Activated naive CD4-positive, alpha-beta T cell treated with anti-CD3 and anti-CD28 coated beads, Interleukin-2, amount 50 U/mL, for 72 hours (primary cell): ENCODE measurements at places on chromosomes 4 and X. TPM values are rescaled to one million over a fixed set of nuclear protein-coding genes. Genes with fewer than 3 reads are reported as not detected.

- DNase-seq, result no peak
Measured at GRCh38 chr4:185546335-185546734, 11.0 kb upstream of the PDLIM3 start.

The MORC4 gene
- total RNA-seq, result 6.6 TPM

- DNase-seq, result no peak
Measured at GRCh38 chr4:152949930-152950329, 13.8 kb downstream of the FHDC1 start.

DNA sequence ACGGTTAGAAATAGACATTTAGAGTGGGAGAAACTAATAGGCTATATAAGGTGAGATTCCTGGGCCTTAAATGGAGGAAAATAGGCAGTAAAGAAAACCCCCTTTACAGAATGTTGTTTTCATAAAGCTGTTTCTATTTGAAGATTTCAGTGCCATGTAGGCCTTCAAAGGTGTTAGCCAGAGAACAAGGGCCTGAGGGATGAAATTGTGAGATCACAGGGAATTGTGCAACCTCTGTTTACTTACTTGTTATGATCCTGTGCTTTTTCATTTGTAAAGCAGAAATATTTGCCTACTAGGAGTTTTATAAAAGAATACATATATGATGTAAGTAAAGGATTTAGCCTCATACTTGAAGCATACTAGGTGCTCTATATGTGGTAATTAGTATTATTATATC is 272.9 kb upstream of the ARX start:
- DNase-seq, result no peak

DNA sequence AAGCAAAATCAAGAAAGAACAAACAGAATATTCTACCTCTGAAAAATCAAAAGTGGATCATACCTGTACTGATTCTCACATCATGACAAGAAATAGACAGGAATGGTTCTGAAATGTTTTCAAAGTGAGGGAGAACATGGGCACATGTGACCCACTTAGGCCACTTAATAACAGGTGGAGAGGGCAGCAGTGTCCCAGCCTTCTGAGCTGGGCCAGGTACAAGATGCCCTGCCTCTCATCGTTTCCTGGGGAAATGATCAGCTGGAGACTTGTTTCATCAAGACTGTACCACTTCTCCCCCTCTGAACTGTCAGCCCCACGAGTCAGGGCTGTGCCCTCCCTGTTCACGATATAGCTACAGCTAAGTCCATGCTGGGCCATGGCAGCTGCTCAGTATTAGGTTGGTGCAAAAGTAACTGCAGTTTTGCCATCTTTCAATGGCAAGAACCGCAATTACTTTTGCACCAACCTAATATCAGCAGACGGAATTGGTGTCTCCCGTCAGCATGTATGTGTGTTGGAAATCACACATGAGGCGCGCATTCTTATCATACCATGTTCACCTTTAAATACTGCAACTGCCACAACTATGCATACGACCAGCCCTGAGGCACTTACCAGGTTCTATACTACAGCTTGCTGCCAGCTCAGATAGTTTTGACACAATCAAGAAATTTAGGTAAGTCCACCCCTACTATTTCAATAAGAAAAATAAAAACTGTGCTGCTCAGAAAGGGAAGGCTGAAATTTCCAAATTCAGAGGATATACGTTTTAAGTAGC is 71.4 kb downstream of the GATB start:
- DNase-seq, result no peak

DNA sequence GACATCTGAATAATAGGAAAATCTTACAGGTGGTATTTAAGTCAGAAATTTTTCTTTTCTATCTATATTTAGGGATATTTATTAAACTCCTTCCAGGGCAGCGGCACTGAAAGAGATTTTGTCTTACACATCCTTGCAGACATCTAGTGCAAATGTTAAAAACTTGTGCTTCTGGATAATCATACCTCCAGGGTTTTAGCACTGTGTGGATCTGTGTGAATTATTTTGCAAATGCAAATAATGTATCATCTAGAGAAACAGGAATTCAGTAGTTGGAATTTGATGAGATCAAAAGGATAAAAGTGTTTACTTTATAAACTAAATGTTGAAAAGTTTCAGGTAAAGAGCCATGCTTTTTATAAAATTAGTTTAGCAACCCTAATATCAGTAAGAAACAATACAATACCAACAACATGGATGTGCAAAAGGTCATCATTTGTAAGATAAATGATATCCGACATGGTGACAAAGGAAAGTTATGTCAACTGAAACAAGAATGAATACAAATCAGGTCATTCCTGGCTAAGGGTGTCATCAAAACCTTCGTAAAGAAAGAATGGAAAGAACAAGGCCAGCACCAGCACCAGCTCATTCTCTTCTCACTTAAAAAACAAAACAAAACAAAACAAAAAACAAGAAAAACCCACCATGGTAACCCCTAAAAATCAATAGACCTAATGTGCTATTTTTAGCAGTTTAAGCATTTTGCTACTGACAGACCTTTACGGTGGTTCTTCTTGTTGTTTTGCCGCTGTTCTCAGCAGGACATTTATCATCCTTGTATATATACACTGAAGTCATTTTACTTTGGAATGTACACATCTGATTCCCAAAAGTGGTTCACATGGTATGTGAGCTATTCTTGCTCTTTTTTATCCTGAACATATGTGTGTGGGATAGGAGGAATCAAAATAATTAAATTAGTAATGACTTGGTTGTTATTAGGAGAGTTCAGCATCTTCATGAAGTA is 219.7 kb upstream of the NDST3 start:
- no peak for DNase-seq
